Tibial artery (tissue), 4 donors: ENCODE measurements at places on chromosomes 2 and 18.

DNA sequence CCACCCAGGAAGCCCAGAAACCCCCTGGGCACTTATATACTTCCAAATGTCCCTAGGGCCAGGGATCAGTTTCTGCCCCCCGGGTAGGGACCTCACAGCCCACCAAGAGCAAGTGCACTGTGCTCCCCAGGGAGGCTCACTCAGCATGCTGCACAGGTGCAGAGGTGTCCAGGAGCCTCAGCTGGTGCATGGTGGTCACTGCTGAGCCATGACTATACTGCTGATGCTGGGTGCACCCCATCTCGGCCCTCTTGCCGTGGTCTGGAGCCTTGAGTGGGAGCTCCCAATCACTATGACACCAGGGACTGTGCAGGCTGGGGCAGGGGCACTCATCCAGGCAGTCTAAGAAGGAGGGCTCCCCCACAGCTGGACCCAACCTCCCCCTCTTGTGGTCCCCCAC, 617.8 kb upstream of the RAB6C start:
- DNase-seq: no peak

GRCh38 chr2:166958986-166959481, 70.8 kb downstream of the XIRP2 start:
- DNase-seq: no peak

- DNase-seq: no peak
These were observed 135.4 kb downstream of the PTRHD1 start for GRCh38 chr2:24657818-24658217.

DNA sequence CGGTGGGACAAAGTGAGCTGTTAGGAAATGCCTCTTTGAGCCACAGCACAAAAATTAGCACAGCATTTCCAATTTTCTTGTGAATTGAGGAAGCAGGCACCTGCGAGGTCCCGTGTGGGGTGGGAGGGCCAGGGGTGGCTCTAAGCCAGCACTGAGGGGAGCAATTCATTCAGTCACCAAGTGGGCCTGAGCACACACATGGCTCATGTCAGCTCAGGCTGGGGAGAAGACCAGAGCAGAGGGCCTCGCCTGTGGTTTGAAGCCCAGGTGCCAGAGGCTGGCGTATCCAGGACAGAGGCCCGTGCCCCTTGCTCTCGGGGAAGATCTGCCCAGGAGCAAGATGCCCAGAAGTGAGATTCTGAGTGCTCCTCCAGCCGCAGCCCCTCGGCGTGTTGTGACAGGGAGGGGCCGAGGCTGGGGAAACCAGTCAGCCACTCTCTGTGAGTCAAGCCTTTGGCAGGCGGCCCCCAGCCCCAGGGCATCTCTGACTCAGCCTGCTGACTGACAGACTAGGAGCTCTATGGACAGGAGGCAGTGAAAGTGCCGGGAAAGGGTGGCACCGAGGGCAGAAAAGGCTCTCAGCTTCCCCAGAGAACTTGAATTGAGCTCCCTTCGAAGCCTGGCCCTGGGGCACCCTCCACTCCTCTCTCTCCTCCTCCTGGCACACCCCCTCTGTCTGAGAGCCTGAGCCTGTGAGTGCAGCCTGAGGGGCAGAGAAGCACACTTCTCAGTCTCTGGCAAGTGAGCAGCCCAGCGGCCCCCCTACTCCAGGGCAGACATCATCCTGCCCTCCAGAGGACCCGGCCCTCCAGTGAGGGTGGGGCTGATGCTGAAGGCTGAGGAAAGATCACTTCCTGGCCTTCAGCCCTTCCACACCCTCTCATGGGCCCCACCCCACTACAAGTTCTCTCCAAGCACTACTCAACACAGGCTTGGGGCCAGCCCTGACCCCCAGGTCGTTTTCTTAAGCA, 32.3 kb downstream of the CYP26B1 start:
- DNase-seq: peak; percentile 60

DNA sequence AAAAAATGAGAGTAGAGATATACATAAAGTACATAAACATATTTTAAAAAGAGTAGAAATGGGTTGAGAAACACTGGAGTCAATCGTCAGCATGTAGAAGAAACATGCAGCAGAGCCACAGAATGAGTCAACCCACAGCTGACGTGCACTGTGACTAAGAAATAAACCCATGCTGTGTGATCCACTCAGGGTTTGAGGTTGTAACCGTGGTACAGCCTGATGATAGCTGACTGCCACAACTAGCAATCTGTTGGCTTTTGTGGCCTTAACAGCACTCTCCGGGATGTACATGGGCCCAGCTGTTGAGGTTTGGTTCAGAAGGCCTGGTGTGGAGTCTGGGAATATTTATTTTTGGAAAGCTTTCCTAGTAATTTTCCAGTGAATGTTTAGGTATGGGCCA, 554.4 kb upstream of the MEX3C start:
- DNase-seq: no peak

- DNase-seq: no peak
These were observed 5.7 kb downstream of the PPP1R7 start for GRCh38 chr2:241155936-241156335.
